ENCODE measurements at places on chromosomes 1 and 21.

- DNase-seq = no peak
Measured at GRCh38 chr1:98888869-98889268, 115.8 kb downstream of the PLPPR5 start.

- no peak for DNase-seq
Measured at GRCh38 chr1:208211921-208212843, 32.0 kb downstream of the PLXNA2 start.

DNA sequence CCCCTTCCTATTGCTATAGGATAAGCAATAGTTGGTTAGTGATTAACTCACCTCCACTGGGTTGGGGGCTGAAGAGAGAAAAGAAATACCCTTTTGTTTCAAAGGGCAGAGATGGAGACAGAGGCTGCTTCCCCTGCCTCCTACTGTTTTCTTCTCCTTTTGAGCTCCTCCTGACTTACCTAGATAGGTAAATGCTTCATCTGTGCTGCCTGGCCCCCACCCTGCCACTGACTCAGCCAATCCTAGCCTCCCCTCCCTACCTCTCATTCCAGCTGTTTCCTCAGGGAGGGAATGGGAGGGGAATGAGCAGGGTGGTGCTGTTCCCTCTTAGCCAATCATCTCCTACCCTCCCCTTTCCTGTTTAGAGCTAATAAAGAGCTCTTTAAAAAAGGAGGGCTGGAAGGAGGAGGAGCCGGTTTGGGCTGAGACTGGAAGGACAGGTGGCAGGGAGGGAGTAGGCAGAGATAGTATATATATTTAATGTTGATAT, at the start of gene C1orf116:
Gene C1orf116 (minus strand): TSS at position 229 of the 490 bp plus-strand sequence. CDS start 5,158 bp downstream, outside the sequence.
- DNase-seq = peak; percentile 95

- DNase-seq = no peak
Measured at GRCh38 chr1:94708299-94708685, 111.9 kb upstream of the SLC44A3 start.

DNA sequence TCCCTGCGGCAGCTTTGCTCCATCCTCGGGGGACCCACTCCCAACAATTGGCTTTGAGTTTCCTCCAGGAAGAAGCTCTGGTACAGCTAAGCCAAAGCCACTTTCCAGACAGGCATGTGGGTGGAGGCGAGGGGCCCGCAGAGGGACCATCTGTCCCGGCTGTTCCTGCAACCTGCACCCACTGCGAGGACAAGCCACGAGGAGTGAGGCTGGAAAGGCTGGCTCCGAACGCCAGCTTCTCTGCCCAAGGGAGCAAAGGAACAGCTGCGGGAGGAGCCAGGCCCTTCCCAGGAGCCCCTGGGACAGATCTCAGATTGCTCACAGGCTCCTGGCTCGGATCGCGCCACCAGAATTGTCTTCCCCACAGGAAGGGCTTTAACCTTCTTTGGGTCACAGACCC, 28.3 kb upstream of the PEF1 start:
- DNase-seq = no peak

DNA sequence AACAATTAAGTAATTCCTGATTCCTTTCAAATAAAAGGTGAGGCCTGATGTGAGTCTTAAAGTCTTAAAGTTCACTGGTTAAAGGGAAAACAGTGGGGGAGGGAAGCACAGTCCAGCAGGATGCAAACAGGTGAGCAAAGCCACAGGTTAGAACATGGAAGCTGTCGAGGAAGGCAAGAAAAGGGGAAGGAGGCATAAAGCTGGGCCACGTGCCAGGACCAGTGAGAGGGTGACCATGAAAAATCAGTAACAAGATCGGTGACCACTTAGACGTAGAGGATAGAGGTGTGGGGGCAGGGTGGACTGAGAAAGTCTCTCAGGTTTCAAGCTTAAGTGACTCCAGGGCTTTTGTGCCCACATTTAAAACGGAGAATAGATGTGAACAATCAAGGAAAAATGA, 231.3 kb downstream of the SETD4 start:
- no peak for DNase-seq

DNA sequence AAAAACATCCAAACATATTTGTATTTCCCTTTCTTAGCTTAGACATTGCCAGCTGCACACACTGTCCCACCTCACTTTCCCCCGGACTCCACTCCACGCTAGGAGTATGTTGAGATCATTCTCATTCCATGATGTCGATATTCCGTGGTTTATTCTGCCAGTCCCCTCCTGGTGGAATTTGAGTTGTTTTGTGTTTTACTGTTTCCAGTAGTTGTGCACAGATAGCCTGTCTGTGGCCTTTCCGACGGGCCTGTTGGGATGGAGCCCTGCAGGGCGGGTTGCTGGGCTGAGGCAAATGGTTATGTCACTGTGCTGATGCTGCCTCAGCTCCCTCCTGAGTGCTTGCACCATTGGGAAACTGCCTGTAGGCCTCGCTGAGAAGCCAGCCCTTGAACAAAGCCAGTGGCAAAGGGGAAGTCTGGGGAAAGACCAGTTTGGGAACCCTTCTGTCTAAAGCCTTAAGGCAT, 12.8 kb downstream of the TRAPPC10 start:
- no peak for DNase-seq

DNA sequence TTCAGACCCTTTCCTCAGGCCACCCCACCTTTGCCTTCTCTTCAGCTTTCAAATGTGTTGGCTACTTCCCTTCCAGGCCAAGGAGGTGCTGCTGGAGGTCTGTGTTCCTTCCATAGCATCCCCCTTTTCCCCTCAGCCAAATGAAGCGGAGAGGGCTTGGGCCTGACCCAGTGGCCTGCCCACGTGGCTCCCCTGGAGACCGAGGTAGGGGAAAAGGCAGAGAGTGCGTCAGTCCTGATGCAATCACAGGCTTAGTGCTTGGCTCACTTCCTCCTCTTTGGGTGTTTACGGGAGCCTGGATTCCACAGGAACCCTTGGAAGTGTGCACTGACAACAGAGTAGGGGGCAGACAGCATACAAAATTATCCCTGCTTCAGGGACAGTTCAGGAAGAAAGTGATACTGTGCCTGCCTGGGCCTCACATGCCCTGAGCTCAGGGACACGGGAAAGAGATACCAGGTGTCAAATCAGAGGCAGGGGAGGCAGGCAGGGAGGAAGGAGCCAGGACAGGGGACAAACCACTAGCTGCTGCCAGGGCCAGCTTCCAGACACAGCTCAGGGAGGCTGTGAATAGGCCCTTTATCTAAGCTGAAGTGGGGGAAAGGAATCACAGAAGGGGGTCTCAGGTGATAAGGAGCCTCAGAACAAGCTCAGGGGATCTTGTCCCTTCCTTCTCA, 16.6 kb upstream of the PTP4A2 start:
- DNase-seq = peak; percentile 35

DNA sequence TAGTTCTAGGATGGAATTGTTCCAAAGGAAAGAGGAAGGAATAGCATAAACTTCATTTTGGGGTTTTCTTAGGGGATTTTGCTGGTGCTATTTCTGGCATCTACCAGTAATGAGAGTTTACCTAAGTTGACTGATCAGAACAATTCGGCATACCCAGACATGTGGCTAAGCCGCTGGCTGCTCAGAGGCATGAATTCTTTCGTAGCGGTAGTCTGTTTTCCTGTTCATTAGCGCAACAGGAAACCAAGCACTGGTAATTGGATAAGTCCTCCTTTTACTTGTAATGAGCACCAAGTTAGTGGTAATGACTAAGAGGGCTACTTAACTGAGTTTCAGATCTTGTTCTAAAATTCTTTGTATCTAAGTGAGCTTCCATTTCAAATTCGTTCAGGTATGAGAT, 38.6 kb downstream of the C21orf91 start:
- DNase-seq = no peak

DNA sequence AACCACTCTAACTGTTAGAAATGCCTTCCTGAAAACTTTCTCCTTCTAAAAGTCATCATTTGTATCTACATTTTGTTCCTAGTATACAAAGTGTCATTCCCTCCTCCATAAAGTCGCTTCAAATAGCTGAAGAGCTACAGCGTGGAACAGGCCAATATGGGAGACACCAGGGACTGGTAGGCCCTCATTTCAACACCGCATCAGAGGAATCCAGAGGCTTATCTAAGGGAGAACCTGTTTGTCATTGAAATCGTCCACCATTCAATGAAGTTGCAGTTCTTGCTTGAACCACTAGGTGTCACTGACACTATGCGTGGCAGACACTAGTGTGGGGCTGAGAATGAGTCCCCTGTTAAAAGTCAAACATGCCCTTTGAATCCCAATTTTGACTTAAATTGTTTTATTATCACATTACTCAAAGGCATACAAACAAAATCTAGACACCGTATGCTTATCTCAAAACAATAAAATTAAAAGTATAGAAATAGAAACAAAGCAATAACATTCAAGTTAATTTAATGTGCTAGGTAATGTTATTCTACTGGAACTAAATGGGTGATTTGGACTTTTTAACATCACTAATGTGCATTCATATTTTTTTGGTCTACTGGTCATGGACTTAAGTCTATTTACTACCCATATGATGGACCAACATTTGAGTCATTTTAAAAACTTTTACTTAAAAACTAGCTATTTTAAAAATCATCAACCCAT, 182.3 kb downstream of the FCRL5 start:
- peak; percentile 62 for DNase-seq

DNA sequence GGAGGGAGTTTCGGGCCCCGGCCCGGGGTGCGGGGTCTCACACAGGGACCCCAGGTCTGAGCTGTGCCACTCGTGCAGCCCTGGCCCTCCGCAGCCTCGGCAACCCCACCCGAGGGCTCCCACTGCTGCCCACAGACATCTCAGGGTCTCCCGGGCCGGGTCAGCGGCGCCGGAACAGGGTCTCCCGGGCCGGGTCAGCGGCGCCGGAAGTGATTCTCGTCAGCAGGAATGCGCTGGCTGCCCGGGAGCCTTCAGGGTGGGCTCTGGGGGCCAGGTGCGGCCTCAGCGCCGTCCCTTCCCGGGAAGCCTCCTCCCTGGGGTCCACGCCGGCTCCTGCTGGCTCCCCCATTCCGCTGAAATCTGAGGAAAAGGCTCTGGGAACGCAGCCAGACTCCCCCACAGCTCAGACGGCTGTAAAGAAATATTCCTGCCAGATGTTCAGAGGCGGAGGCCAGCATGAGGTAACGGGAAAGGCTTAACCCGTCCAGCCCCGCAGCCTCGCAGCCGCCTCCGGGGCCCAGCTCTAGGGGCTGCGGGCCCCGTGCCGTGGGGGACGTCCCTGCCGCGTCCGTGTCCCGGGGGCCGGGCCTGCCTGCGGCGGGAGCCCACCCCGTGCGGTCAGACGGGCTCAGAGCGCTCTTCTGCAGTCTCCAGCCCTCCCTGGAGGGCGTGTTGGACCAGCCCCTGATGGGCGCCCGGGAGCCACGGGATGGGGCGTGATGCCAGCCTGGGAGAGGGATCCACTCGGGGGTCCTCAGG, 8.7 kb upstream of the COL6A1 start:
- no peak for DNase-seq

DNA sequence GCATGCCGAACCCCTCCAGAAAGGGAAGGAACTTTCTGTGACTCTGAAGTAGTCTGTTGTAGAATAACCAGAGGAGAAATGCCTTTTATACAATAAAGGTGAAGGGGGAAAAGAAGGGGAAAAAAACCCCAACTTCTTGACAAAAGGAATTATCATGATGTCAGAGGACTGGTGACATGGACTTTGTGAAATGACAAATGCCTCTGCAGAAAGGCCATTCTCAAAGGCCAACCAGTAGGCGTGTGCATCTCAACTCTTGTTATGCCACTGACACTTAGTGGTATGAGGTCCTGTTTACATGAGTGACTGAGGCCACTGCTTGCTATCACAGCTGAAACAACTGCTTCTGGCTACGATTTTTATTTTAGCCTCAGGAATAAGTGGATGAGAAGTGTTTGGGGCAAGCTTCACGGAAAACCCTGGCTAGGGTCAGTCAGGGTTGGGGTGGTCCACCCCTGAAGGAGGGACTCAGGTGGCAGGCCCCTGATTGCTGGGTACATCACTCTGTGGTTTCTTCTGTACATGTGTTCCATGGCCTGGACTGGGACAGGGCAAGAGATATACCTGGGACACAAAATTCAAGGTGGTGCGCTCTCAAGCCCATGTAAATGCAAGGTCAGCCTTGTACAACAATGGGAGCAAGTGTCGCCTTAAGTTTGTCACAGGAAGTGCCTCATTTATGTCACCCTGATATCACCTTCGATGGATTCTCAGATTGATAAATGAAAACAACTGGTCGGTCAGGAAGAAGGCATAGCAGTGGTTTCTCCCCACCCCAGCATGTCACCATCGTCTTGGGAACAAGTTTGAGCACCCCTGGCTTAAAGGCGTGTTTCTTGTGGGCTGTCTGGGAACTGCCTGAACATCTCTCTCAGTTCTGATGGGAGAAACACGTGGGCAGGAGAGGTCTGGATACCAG, 12.4 kb downstream of the RUNX1 start:
- no peak for DNase-seq

GRCh38 chr1:229666585-229666984, 40.5 kb downstream of the URB2 start:
- no peak for DNase-seq

- DNase-seq = no peak
Measured at GRCh38 chr1:179090522-179090921, 8.7 kb downstream of the TOR3A start.

DNA sequence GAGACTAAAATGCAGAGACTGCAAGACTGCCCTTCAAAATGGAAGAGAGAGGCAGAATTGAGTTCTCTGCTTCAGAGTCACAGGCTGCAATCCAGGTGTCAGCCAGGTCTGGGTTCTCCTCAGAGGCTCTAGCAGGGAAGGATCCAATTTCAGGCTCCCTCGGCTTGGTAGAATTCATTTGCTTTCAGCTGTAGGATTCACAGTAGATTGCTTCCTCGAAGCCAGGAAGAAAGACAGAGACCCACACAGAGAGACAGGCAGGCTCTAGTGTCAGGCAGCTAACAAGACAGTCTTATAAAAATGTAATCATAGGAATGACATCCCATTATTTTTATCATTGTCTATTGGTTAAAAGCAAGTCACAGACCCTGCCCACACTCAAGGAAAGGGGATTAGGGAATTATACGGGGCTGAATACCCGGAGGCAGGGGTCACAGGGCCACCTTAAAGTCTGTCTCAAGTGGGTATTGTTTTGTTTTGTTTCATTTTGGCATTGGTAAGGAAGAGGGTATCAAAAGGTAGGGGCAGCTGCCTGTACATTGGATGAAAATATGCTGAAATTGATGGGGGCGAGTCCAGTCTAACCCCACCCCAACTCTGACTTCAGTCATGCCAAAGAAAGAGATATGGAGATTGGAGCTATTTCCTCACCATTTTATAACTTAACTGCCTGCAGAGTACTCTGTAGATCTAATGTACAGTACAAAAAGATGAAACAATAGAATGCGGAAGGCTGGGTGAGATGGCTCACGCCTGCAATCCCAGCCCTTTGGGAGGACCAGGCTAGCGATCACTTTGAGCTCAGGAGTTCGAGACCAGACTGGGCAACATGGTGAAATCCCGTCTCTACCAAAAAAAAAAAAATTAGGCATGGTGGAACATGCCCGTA, 9.5 kb upstream of the TBCE start:
- peak; percentile 42 for DNase-seq

DNA sequence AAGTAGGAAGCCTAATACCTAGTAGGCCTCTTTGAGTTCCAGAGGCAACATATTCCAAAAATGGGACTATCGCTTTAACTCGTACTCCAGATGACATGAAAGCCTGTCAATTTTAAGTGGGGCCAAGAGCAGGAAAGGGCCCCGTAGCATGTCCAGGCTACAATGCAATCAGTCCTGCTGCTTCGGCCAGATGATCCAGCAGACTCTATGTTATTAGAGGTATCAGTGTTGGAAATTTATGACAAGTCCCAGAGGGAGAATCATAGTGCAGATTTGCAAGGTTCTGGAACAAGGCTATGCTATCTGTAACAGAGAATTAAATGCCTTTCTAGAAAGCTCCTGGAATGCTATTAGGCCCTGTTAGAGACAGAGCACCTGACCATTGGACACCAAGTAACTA, 56.7 kb upstream of the SRP9 start:
- DNase-seq = no peak
